Activated T-cell treated with anti-CD3 and anti-CD28 coated beads for 1 hour (primary cell): ENCODE measurements at places on chromosomes 7 and 10.

DNA sequence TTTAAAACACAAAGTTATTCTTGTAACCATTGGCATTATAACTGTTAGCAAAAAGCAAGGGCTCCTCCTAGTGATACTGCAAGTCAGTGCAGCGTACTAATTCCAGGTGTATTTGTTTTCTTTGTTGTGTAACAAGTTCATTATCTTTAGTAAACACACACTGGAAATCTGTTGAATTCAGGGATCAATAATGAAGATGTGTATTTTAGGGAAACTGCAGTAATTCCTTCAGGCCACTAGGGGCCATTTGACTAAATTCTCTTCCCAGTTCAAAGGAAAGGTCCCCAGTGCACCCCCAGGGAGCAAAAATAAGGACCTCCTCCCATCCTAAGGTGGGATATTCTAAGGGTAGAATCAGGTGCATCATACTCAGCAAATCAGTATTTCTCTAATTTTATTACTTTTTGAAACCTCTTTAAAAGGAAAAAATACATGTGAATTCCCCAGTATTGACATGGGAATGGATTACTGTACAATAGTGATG is 158.6 kb upstream of the LYZL1 start:
- DNase-seq: no peak

DNA sequence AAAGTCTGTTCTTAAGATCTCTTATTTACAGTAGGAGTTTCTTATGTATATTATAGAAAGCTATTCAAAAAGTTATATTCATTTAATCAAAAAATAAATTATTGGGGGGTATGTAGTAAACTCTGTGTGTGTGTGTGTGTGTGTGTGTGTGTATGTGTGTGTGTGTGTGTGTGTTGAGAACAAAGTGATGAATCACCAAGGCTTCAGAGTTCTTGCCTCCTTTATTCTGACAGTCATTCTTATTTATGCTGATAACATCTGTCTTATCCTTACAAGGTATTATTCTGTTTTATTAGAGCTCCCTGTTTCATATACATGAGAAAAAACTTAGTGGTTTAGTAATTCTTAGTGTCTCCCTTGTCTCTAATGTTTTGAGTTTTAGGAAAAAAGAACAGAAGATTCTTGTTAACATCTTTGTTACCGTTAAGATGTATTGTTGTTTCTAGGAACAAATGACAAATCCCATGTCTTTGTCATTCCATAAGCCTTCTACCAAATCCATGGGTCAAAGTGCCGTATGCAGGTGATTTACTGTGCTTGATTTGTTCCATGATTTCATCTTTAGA is 424.0 kb downstream of the EXOC4 start:
- DNase-seq: no peak

- DNase-seq: no peak
Measured at GRCh38 chr7:110867771-110868170, 223.2 kb upstream of the LRRN3 start.

- no peak for DNase-seq
Measured at GRCh38 chr10:125160856-125161706, 718 bp upstream of the CTBP2 start.

DNA sequence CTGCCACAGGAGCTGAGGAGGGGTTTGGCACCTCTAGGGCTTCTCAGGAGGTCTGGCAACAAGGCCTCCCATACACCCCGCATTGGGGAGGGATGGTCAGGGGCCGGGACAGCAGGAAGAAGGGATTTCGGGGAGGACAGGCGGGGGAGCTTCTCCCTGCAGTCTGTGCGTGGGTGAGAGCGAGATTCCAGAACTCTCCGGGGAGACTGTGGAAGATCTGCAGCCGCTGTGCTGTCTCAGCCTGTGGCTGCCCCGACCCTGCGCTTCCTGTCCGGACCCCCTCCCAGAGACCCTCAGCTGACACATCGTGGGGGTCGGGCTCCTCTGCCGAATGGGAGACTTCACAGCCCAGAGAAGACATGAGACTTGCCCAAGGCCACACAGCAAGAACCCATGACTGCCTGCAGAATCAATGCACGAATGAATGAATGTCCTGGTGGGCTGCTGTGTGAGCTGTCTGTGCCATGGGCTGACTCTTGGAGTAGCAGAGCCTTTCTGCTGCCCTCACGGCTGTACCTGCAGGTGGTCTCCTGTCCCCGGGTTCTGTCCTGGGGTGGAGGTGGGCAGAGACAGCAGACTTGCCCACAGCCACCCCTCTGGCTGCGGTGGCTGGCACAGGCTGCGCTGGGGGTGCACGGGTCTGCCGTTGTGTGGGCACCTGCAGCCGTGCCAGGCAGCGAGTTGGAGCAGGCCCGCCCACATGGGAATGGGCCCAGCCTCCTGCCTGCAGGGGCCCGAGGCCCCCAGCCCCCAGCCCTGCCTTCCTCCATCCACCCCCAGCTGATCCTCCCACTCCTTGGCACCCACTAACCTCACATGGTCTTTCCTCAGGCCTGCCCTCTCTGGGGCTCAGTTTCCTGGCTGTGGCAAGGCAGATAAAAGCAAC is 16.3 kb upstream of the LFNG start:
- no peak for DNase-seq

- DNase-seq: no peak
Measured at GRCh38 chr7:151420144-151420543, 10.3 kb upstream of the WDR86 start.

DNA sequence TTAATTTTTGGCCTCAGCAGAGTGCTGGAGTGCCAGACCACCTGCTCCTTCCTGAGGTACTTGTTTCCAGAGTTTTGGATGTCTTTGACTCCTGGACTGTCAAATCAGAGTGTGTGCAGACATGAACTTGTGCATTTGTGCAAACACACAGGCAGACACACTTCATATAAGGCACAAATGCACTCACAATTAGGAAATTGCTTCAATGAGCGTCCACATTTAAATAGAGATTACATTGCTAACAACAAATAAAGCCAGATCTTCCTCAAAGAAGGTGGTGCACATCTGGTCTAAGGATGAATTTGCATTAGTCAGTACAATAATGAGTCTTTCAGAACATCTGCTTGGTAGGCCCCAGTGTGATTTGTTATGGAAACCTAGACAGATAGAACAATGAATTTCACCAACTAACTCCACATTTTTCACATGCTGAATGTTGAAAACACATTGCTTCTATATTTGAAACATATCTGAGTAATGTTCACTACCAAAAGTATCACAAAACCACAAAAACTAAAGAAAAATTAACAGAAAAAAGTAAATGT is 266.7 kb upstream of the INHBA start:
- no peak for DNase-seq

- DNase-seq: no peak
Measured at GRCh38 chr7:116024826-116025809, 5.4 kb downstream of the TFEC start.

GRCh38 chr7:150983893-150984368 is 5.8 kb upstream of the KCNH2 start:
- no peak for DNase-seq

DNA sequence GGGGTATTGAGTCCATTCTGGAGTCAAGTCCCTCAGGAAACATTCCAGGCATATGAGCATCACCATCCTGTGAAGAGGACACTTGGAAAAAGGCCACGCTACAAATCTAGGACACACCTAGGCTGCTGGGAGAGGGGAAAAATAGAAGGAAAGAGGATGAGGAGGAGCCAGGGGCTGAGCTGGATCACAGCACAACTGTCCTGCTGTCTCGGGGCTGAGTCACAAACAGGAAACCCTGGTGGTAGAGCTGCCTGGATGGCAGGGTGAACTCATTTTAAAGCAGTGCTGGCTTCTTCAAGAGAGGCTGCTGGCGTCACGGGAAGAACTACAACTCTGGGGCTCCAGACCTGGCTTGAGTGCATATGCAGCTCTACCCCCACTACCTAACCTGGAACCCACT is 151.5 kb downstream of the RNF216 start:
- peak; percentile 35 for DNase-seq

GRCh38 chr7:4814433-4814832 is 39.0 kb downstream of the AP5Z1 start:
- no peak for DNase-seq

DNA sequence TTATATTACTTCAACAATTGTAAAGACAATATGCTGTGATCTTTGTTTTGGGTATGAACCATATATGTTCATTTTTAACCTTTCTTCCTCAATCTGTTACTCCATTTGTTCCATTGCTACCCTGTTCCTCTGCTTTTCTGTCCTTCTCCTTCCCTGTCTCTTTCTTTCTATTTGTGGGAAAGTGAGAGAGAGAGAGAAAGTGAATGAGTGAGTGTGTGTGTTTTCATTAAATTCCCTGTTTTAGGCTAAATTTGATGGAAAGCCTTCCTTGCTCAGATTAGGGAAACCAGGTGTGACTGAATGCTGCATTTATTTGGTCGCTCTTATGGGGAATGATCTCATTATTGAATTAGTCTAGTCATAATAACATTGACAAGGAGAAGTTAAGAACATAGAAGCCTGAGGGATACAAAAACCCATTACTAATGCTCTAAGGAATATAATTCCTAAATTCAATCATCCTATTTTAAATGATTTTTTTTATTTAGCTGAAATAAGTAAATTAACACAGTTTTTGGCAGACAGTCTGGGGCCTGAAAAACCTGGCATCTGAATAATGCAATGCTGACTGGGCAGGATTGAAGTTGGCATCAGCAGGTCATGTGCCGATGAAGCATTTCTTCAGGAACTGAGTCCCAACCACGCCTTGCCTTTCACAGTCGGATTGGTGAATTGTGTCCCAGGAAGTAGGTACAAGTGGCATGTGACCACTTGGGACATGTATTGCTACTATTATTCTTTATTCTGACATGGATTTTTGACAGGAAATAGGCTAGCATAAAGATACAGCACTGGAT is 117.6 kb upstream of the LRGUK start:
- no peak for DNase-seq

- DNase-seq: no peak
Measured at GRCh38 chr7:93862651-93863050, 27.9 kb downstream of the TFPI2 start.
